ENCODE measurements at places on chromosomes 2 and 18. TPM values are rescaled to one million over a fixed set of nuclear protein-coding genes. Genes with fewer than 3 reads are reported as not detected.

CNOT11 gene
- 40.3 TPM for total RNA-seq

PPM1G gene
- total RNA-seq: 171 TPM

SLC9A2 gene
- 2.7 TPM for total RNA-seq

RUFY4 gene
- not detected for total RNA-seq

ERMN gene
- total RNA-seq: not detected

C2orf92 gene
- total RNA-seq: 0.81 TPM

GCG gene
- not detected for total RNA-seq

NEB gene
- 0.18 TPM for total RNA-seq

FAM110C gene
- 0.14 TPM for total RNA-seq

DNAH6 gene
- 0.06 TPM for total RNA-seq

PKDCC gene
- 32.9 TPM for total RNA-seq

REG3A gene
- total RNA-seq: not detected

LOXL3 gene
- total RNA-seq: 0.40 TPM

KHK gene
- total RNA-seq: 7.3 TPM

FHOD3 gene
- total RNA-seq: 2.5 TPM

KCNG2 gene
- not detected for total RNA-seq

RAPH1 gene
- total RNA-seq: 5.7 TPM

CYP20A1 gene
- 9.2 TPM for total RNA-seq

ATF2 gene
- 17.0 TPM for total RNA-seq

SNTG2 gene
- not detected for total RNA-seq

PLCL1 gene
- not detected for total RNA-seq

ALK gene
- total RNA-seq: not detected

RND3 gene
- total RNA-seq: 55.6 TPM

KIF5C gene
- 0.42 TPM for total RNA-seq

DNAH7 gene
- total RNA-seq: 0.93 TPM

BCL11A gene
- total RNA-seq: 0.04 TPM

IL1RN gene
- 0.43 TPM for total RNA-seq

GAD1 gene
- 0.79 TPM for total RNA-seq

RAPGEF4 gene
- total RNA-seq: 0.21 TPM

UGT1A1 gene
- 0.88 TPM for total RNA-seq

AP1S3 gene
- 23.7 TPM for total RNA-seq

SGPP2 gene
- total RNA-seq: 0.20 TPM

MBOAT2 gene
- 26.8 TPM for total RNA-seq

DHX57 gene
- 20.8 TPM for total RNA-seq

ALPG gene
- total RNA-seq: 0.15 TPM

CWC22 gene
- total RNA-seq: 14.4 TPM

SULT1C4 gene
- not detected for total RNA-seq

ACADL gene
- not detected for total RNA-seq

DLGAP1 gene
- total RNA-seq: 0.09 TPM

TWIST2 gene
- 19.4 TPM for total RNA-seq

SERPINB12 gene
- total RNA-seq: not detected

GCKR gene
- total RNA-seq: 0.27 TPM

CYS1 gene
- 1.4 TPM for total RNA-seq
